ENCODE measurements at places on chromosomes 12 and 14.

GRCh38 chr14:104227806-104228205, 89.4 kb downstream of the KIF26A start:
- DNase-seq: no peak

DNA sequence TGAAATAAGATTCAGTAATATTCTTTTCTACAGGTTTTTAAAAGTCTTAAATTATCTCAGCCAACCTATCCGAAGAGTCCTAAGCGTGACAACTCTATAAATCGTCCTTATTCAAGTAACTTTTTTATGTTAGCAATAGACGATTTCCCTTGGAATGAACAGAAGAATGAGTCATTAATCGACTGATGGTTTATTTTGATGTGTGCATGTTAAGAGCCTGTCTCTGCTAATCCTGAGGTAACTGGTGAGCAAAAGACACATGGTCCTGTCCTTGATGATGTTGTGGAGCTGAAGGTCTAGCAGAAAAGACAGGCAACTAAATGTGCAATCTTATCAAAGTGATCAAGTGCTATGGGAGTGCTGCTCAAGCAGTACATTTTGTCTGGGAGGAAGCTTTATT, 80.4 kb downstream of the DAAM1 start:
- no peak for DNase-seq

- DNase-seq: no peak
Measured at GRCh38 chr12:49236423-49236822, 28.5 kb upstream of the TUBA1C start.

GRCh38 chr14:104899781-104900180, 24.9 kb upstream of the PLD4 start:
- no peak for DNase-seq

DNA sequence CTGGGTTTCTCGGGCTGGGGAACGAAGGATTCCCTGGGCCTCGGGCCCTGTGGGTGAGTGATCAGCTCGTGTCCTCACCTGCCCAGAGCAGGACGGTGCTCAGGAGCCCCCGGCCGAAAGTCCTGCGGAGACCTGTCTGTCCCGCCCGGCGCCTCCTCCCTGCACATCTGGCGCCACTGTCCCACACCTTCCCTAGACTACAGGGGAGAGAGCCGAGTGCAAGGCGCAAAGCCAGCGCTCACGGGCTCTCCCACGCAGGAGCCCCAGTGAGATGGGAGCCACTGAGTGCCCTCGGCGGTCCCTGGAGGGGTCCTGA, 13.1 kb upstream of the TEX22 start:
- DNase-seq: no peak

DNA sequence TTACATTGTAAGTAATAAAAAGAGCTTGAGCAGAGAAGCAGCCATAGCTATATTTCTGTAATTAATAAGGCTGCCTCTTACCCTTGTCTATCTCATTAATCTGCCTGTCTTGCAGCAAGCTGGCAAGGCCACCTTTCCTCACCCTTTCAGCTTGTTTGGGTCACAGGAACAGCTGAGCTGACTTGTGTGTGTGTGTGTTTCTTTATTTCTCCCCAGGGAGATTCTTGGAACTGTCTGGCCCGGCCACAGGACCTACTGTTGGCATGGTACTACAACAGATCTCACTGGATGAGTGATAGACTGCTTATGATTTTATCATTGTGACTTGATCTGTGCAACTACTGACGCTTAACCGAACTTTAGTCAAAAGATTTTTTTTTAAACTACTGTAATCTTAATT, 213.7 kb downstream of the SLC2A13 start:
- DNase-seq: no peak

- DNase-seq: no peak
Measured at GRCh38 chr12:92726850-92727249, 24.1 kb downstream of the PLEKHG7 start.

DNA sequence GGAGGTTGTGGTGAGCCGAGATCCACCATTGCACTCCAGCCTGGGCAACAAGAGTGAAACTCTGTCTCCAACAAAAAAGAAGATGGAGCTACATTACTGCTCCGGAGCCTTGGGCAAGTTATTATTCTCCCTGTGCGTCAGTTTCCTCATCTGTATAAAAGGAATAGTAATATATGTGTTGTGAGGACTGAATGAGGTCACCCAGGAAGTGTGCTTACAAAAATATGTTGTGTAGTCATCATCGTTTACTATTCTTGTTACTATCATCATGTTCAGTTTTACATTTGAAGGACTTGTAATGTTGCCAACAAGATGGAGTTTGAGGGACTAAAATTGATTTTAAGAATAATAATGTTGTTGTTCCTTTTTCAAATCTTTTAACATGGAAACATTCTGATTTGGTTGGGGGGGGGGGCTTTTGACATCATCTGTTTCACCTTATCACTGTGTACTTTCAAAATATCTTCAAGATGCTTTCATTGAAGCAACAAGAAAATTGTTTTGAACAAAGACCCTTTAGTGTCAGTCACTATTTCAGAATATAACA, 156.8 kb downstream of the PDE3A start:
- DNase-seq: no peak

- DNase-seq: no peak
Measured at GRCh38 chr12:108021141-108021540, 107.9 kb upstream of the WSCD2 start.

DNA sequence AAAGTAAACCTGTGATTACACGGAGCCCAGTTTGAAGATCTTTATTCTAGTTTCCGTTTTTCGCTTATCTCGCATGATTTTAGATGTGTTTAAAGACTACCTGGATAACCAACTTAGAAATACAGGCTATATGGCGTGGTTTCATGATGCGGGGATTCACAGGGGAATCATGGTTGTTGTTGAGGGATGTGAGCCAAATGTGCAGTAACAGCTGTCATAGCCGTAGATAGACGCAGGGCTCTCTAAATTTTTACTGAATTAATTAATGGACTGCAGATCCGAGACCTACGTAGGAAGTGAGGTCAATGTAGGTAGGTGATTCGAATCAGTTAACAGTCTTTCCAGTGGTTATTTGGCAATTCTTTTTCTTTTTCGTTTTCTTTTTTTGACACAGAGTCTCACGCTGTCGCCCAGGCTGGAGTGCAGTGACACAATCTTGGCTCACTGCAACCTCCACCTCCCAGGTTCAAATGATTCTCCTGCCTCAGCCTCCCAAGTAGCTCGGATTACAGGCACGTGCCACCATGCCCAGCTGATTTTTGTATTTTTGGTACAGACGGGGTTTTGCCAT, 144.9 kb upstream of the AMIGO2 start:
- DNase-seq: no peak

GRCh38 chr12:109084425-109084824, 8.8 kb downstream of the ALKBH2 start:
- no peak for DNase-seq

- DNase-seq: no peak
Measured at GRCh38 chr12:28899951-28900350, 249.1 kb upstream of the FAR2 start.

DNA sequence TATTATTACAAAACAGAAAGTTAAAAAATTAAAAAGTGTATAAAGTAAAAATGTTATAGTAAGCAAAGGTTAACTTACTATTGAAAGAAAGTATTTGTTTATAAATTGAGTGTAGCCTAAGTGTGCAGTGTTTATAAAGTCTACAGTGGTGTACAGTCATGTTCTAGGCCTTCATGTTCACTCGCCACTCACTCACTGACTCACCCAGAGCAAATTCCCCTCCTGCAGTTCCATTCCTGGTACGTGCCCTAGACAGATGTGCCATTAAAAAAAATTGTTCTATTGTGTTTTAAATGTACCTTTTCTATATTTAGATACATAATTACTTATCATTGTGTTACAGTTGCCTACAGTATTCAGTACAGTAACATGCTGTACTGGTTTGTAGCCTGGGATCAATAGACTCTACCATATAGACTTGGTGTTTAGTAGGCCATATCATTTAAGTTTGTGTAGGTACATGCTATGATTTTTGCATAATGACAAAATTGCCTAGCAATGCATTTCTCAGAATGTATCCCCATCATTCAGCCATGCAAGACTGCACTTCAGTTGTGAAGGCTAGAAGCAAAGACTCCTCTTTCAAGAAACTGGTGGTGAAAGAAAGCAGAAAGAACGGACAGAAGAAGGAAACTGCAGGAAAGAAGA, 100.6 kb downstream of the DACT1 start:
- DNase-seq: no peak

GRCh38 chr12:65925626-65926025, 101.3 kb downstream of the HMGA2 start:
- peak; percentile 87 for DNase-seq

DNA sequence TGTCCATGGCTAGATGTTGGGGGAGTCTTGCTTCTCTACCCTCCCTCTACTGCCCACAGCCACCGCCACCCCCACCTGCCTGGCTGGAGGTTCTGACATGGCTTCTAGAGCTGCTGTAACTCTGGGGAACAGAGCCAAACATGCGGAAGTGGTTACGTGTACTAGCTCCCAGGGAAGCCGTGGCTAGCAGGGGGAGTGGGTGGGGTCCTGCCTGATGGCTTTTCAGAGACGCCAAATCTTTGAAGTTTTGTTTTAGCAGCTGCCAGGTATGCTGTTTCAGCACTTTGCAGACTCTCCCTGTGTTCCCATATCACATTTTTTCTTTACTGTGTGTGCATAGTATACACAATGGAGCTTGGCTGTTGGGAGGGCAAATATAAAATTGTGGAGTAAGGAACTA, 150.3 kb downstream of the TGFB3 start:
- DNase-seq: peak; percentile 86

DNA sequence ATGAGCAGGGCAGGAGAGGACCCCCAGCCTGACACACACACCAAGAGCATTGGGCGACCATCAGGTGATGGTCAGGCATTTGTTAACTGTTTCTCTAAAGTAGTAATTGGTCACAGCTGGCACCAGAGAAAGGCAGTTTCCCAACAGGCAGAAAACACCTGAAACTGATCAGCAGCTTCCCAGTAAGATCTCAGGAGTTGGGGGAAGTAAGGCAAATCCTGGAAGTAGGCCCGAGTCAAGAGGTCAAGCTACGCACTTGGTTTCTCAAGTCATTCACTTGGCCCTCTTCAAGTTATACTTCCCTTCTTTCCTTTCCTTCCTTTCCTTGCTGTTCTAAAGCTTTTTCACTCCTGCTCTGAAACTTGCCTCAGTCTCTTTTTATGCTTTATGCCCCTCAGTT, 135.8 kb downstream of the SSPN start:
- DNase-seq: no peak

Measured in common myeloid progenitor, CD34-positive (primary cell).